Stimulated activated CD8-positive, alpha-beta memory T cell treated with anti-CD3 and anti-CD28 coated beads, Interleukin-2, amount 100 ng/mL, for 1 hour (primary cell): ENCODE measurements at places on chromosomes 7 and 10.

DNA sequence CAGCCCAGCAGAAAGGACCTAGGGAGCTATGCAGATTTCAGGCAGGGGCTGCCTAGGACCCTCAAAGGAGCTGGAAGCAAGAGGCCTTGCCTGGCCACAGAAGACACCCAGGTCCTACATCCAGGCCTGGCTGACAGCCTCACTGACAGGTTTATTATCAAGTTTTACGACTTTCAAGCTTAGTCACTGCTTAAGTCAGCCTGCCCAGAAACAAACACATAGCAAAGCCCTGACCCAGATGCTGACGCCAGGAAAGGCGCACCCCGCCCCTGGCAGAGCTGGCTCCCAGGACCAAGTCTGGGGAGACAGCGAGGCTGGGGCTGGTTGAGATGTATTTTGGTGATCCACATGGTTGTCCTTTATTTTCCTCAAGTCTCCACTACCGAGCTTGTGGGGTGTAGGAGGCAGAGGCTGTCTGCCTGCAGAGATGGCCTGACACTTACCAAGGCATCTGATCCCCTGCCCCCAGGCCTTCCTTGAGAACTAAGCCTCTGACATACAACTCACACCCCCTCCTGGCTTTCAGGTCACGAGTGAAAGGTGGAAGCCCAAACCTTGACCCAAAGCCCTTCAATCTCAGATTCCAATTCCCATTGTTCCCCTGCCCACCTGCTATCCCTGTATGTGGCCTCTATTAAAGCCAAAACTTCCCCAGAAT is 80.7 kb upstream of the EMX2 start:
- no peak for DNase-seq

GRCh38 chr10:101295261-101295660 is 58.7 kb upstream of the BTRC start:
- no peak for DNase-seq

DNA sequence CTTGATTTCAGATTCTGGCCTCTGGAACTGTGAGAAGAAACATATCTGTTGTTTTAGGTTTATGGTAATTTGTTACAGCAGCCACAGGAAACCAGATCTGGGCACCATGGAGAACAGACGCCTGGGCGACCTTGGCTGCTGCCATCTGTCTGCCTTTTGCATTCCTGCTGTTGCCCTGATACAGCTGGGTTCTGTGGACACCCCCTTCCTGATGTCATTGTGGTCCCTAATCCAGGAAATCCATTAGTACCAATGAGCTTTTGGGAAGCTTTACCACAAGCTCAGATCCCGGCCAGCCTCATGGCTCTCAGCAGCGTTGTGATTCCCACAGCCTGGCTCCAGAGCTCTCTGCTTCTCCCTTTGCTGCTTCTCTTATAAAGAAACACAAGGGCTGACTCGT is 174.2 kb upstream of the NPS start:
- DNase-seq: no peak

GRCh38 chr7:7970531-7971307 is 2.1 kb downstream of the GLCCI1 start:
- no peak for DNase-seq

DNA sequence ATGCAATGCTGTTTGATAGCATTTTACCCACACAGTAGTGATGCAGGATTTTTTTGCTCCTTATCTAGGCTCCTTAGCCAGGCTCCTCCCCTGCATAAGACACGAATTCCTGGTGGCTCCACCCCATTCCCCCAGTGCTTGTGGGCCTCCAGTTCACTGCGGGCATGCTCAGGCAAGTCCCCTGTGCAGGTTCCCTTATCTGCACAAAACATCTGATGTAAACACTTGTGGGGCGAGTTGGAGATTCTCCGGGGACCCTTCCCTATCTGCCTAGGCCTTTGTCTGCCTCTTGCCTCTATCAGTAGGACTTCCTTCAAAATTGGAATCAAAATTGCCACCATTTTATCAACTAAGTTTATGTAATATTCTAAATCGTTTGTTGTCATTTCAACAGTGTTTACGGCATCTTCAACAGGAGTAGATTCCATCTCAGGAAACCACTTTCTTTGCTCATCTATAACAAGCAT is 5.4 kb upstream of the STK17A start:
- DNase-seq: no peak

GRCh38 chr10:83527934-83528333 is 611.4 kb upstream of the GHITM start:
- no peak for DNase-seq
